ENCODE measurements at places on chromosomes 12 and 14.

- peak; percentile 83 for DNase-seq
These were observed 50.6 kb upstream of the FUT8 start for GRCh38 chr14:65361920-65362319.

GRCh38 chr14:59863806-59864525 lies 6.6 kb downstream of the RTN1 start:
- DNase-seq = no peak

DNA sequence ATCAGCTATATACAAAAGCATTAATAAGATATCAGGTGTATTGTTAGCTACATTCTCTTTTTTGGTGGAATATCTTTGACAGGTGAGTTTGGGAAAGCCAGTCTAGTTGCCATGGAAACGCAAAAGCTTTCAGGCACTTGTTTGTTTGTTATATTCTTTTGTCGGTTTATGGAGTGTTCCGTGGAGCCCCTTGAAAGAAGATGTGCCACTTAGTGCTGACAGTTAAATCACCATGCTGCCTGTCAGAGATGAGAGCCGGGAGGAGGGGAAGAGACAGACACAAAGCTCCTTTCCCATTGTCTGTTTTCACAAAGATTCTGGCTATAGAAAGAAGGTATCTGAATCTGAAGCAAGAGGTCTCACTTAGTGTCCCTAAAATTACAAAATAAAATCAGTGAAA lies 170.8 kb downstream of the SNAPC1 start:
- no peak for DNase-seq

GRCh38 chr12:47158792-47159191 lies 79.0 kb upstream of the AMIGO2 start:
- no peak for DNase-seq

- no peak for DNase-seq
These were observed 108.9 kb upstream of the FGD4 start for GRCh38 chr12:32290411-32290810.

- DNase-seq = no peak
These were observed 21.1 kb upstream of the ADAM20 start for GRCh38 chr14:70555890-70556289.

- no peak for DNase-seq
These were observed 13.7 kb upstream of the VPS37B start for GRCh38 chr12:122909442-122910288.
